Activated CD4-positive, CD25-positive, alpha-beta regulatory T cell treated with anti-CD3 and anti-CD28 coated beads, Interleukin-2, amount 50 U/mL, for 24 hours (primary cell): ENCODE measurements at places on chromosomes 5 and 9.

DNA sequence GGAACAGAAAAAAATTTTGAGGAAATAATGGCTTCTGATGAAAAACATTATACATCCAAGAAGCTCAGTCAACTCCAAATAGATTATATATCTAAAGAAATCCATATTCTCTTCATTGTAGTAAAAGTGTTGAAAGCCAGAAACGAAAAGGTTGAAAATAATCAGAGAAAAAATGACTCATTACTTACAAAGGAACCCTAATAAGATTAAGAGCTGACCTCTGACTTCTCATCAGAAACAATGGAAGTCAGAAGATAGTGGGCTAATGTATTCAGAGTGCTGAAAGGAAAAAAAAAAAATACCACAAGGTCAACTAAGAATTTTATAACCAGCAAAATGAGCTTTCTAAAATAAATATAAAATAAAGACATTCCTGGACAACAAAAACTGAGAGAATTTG, 60.0 kb downstream of the HSD17B4 start:
- no peak for ATAC-seq

DNA sequence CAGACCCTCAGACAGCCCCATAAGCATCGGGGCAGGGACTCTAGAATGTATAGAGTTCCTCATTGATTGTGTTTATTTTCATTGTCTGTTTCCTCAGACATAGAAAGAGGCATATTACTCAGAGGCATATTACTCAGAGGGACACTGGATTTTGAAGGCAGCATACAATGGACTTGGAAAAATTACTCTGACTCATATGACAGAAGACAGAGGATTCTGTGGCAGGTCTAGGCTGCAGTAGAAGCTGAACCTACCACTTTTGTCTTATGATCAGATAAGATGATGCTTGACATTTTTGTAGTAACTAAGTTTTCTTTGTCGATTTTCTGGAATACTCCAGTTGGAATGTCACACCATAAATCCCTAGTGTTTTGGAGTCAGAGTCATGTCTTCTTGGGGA, 105.2 kb downstream of the ST8SIA4 start:
- ATAC-seq = no peak

- ATAC-seq = no peak
Observed at GRCh38 chr9:113954591-113954990, 78.5 kb downstream of the ZNF618 start.

- ATAC-seq = peak; percentile 2
Observed at GRCh38 chr5:150758203-150758530, 650 bp downstream of the DCTN4 start.

DNA sequence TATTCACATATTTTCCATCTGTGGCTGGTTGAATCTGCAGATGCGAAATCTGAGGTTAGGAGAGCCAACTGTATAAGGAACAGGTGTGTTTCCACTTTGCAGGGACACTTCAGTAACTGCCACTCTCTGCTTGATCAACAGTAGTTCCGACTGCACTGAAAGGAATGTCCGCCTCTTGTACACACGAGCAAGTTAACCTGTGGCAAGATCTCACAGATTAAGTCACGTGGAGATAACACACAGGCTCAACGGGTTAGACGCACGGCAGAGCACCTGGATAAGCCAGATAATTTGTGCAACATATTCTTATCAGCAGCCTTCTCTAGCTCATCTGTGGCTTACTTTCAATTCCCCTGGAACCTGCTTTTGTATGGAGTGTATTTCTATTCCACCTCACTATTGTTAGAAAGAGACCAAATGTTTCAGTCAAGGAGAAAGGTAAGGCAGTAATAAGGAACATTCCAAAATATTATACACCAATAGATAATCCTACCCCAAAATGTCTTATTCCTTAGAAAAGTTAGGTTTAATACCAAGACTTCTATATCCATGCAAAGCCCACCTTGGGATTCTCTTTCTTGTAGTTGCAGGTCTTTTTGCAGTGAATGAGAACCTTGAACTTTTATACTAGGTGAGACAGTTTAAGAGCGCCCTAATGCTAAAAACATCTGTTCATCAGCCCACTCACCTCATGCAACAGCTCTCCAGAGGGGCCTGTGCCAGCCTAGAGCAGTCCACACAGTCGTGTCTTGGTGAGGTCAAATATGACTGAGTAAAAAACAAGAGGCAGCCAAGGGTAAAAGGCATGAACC, 6.5 kb upstream of the C9 start:
- no peak for ATAC-seq

- ATAC-seq = no peak
Observed at GRCh38 chr5:61263072-61263471, 69.0 kb upstream of the ZSWIM6 start.

DNA sequence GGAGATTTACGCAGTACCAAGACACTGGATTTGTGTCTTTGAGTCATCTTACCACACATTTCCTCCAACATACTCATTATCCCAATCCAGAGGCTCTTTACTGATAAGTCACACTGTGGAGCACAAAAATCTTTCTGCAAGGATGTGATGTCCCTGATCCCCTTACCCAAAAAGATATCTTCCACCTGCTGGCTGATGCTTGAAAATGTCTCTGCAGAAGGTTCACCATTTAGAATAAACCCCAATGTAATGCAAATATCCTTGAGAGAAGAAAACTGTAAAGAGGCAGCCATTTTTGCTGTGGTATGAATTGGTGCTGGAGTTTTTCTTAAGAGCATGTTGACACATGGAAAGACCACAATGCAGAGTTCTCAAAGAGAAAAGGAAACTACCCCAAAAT, 65.7 kb upstream of the RORB start:
- ATAC-seq = no peak
